ENCODE measurements at places on chromosomes 13 and 19.
A peak's percentile ranks its signal among the peaks of the same experiment; 100 is the strongest.

DNA sequence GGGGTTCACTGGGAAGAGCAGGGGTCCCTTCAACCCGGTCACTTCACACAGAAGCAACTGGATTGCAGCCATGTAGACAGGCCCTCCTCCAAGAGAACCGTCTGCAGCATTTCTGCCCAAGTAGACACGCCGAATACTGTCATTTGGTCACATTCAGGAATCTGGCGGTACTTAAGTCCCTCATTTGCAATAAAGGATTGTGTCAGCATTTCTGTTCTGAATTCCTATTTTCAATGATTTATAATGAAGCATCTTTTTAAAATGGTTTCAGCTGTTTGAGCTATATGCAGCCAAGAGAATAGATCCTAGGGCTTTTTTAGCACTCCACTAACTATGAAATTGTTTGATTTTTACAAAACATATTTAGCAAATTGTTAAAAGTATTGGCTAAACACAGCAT, 143.5 kb upstream of the SOX1 start:
- no peak for DNase-seq

GRCh38 chr19:54335979-54336892, 2.7 kb downstream of the LILRA4 start:
- no peak for DNase-seq

DNA sequence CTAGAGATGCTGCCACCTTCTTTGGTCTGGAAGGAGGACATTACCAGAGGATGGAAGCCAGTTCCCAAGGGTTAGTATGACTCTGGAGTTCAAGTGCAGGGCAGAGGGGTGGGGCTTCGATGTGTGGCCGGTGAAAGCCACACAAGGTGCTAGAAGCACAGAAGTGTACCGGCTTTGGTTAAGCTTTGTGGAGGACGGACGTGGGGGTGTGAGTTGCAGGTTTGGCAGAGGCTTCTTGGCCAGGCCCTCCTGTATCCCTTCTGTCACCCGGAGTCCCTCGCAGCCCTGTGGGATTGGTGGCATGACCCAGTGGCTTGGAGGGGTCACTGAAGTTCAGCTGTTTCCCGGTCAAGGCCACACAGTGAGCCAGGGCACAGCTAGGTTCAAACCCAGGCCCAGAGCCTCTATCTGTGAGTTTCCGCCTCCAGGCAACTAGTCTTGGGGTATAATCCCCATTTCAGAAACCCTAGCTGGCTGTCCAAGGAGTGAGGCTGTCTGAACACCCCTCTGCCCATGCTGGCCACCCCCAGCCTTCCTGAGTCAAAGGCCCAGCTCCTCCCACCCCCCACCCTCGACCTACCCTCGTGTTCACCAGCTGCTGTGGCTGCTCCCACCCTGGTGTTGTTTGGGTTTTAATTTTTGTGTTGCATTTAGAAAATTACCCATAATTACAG, 4.6 kb upstream of the SSBP4 start:
- peak; percentile 57 for DNase-seq

GRCh38 chr19:54949412-54949811, 2.1 kb upstream of the NLRP7 start:
- DNase-seq: no peak

DNA sequence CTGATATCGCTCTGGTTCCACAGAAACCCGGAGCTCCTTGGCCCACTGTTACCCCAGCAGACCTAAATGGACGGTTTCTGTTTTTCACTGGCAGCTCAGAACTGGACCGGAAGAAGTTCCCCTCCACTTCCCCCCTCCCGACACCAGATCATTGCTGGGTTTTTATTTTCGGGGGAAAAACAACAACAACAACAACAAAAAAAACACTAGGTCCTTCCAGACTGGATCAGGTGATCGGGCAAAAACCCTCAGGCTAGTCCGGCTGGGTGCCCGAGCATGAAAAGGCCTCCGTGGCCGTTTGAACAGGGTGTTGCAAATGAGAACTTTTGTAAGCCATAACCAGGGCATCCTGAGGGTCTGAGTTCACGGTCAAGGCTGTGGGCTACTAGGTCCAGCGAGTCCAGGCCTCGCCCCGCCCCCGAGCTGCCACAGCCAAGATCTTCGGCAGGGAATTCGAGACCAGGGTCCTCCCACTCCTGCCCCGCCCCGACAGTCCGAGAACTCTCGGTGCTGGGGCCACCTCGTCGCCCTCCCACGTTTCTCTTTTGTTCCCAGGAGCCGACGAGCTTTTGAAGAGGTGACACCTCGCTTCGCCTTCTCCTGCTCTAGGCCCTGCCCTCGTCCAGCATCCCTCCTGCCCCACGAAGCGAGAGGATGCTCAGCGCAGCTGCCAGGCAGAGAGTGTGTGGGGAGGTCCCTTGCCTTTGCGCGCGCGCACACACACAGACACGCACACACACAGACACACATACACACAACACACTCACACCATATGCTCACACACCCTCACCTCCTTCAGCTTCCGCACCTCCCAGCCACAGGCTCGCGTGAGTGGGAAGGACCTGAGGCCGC, 8.8 kb downstream of the ZIC2 start:
- DNase-seq: no peak

- DNase-seq: no peak
These were observed 1.4 kb downstream of the PLPP2 start for GRCh38 chr19:289651-290371.

GRCh38 chr13:99307648-99308339, 595 bp upstream of the GPR183 start:
- no peak for DNase-seq

DNA sequence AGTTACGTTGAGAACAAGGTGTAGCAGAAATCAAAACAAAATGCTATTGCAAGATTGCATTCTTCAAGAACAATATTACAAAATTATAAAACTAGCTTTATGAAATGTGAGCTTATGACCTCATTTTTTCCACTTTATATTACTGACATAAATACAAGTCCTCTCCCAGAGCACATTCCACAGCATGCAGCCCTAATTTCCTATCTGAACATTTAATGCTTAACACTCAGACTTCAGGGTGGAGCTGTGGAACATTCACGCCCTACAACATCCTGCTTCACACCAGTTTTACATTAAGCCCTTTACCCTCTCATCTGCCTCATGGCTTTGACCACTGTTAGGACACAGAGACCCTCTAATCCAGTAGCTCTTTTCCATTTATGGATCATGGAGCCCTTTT, 65.5 kb downstream of the EPSTI1 start:
- no peak for DNase-seq

- peak; percentile 62 for DNase-seq
These were observed 773.2 kb upstream of the SLC10A2 start for GRCh38 chr13:103839460-103839859.

GRCh38 chr13:45752510-45752909, 50.4 kb downstream of the CBY2 start:
- no peak for DNase-seq

- no peak for DNase-seq
These were observed 17.8 kb upstream of the KCTD4 start for GRCh38 chr13:45218689-45219088.

DNA sequence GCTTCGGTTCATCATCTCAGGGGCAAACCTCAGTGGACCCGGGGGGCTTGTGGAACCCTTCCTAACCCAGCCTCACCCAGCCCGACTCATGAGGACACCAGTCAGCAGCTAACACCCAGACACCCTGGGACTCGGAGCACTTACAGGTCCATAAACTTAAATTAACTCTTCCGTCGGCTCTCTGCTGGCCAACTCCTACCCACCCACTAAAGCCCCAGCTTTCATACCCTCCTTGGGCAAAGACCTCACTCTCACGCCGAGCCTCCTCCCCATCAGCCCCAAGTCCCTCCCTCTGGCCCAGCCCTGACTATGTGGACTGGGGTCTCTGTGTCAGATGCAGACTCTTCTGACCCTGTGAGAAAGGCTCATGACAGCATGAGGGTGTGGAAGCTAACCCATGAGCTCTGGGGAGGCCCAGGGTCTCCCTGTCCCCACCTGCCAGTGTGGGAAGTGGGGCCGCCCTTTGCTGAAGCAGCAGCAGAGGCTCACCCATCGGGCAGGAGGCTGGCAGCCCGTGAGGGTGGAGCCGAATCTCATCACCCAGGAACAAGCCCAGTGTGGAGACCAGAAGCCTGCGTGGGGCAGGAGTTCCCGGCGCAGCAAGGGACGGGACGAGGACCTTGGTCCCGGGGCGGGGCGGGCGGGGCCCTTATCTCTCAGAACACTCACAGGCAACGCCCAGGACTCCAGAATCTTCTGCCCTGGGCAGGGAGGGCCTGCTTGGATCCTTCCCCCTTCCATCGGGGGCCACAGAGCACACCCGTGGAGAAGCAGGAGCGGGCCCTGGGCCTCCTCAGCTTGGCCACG, 19.8 kb downstream of the TCF3 start:
- DNase-seq: no peak

GRCh38 chr13:78841358-78841963, 182.5 kb upstream of the OBI1 start:
- no peak for DNase-seq

DNA sequence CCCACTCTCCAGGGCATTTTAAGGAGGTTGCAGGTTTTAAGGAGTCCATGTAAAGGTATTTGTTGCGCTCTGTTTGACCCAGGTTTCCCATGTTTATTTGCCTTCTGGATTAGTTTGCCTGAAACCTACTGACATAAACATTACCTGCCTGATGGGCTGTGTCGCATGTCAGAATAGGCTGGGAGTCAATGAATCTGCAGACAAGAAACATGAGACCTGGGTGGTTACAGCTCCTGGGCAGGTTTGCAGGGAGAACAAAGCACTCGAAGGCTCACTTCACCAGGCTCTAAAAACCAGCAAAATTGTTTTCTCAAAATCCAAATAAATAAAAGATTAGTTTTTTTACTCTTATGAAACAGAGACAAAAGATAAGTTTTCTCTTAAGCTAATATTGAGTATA, 114.4 kb upstream of the SERTM1 start:
- DNase-seq: no peak

GRCh38 chr19:39328046-39328705, 7.5 kb upstream of the LRFN1 start:
- peak; percentile 84 for DNase-seq

DNA sequence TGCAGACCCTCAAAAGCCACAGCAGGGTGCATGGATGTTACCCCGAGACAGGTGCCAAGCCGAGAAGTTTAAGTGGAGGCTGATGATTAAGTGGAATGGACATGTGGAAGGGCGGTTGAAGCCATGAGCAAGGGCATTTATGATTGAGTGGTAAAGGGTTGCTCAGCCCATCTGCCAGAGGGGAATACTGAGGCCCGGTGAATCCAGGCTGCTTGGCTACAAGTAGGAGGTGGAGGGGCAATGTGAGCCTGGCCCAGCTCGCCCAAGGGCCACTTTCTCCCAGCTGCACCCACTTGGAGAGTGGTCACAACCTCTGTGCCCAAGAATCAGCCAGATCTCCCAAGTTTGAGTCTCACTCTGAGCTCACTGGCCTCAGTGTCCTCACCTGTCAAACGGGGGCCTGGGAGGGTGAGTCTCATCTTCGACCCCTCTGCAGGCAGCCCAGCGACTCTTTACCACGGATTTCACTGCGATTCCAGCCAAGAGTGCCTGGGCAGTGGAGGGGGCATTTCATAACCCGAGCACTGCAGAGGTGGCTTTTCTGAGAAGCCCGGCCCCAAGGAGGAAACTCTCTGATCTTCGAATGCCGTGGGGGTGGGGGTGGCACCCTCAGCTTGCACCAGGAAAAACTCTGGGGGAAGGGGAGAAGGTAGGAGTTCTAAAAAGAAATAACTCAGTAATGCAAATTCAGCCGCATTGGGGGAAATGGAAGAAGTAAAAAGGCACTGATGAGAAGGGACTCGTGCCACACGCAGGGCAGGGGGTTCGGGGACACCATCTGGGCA, 62.9 kb upstream of the KLF2 start:
- no peak for DNase-seq

DNA sequence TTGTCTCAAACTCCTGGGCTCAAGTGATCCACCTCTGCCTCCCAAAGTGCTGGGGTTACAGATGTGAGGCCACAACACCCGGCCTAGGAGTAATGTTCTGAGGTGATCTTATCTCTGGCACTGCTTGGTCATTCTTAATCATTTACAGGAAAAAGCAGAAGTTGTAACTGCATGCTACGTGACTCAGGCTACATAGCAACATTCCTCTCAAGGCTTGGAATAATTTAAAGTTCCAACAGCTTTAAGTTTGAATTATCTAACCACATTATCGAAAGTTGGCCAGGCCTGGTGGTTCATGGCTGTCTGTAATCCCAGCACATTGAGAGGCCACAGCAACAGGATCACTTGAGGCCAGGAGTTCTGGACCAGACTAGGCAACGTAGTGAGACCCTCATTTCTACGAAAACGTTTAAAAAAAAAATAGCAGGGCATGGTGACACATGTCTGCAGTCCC, 3.9 kb upstream of the B9D2 start:
- DNase-seq: no peak

GRCh38 chr19:35742121-35742724, at the start of gene IGFLR1:
IGFLR1 (minus strand) TSS chr19:35742452; CDS start chr19:35741180, 1,272 bp downstream.
- DNase-seq: no peak

- no peak for DNase-seq
These were observed 22.1 kb upstream of the WDFY2 start for GRCh38 chr13:51562011-51562671.

- no peak for DNase-seq
These were observed 152.8 kb downstream of the SOX1 start for GRCh38 chr13:112219740-112220139.

DNA sequence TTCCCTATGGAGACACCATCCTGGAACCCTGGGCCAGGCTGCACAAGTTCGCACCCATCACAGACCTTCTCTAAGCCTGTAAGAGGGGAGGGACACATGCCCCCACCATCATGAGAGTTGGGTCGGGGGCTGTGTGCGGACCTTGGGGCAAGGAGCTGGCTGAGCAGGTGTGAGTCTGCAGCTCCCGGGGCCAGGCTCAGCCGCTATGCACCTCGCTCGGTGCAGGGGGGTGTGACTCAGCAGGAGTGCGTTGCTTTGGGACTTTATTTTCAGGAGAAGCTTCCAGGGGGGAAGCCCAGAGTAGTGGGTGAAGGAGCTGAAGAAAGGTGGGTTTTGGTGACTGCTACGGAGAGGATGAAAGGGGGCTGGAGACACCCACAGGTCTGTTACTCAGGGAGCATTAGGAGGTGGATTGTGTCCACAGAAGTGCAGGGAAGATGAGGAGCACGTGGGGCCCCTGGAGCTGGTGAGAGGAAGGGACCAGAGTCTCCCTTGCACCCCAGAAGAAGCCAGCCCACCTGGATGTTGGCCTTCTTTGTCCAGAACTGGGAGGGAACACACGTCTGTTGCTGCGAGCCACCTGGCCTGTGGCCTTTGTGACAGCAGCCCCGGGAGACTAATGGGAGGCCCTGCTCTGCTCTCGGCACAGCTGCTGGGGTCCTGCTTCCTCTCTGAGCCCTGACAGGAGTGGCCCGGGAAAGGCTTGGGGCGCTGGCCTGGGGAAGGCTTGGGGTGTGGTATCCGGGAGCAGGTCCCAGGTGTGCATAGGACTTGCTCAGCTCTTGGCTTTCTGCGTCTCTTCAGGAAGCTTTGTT, 162.6 kb downstream of the TEX29 start:
- DNase-seq: peak; percentile 8

DNA sequence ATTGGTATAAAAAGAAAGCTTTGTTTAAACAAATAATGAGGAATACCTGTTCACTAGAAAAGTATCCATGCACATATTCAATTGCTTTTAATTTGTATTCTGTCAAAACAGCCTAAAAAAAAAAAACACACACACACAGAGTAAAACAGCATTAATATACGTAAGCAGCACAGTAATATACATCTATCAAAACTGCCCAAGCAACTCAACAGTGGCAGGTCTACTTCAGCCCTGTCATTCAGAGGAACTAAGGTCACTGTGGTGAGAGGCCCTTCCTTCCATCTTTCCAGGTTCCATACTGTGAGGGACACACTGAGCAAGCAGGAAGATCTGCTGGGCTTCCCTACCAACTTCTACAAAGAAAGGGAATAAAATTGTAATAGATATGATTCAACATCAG, 3.8 kb downstream of the PROSER1 start:
- no peak for DNase-seq

- DNase-seq: no peak
These were observed at the start of gene SLC1A6 for GRCh38 chr19:14979476-14980255. SLC1A6 (minus strand) TSS chr19:14979864; CDS start chr19:14972910, 6,954 bp downstream.

- DNase-seq: no peak
These were observed 53.9 kb upstream of the CEACAM21 start for GRCh38 chr19:41521931-41522555.
